T follicular helper cell (primary cell): ENCODE measurements at places on chromosomes 7 and 10.

DNA sequence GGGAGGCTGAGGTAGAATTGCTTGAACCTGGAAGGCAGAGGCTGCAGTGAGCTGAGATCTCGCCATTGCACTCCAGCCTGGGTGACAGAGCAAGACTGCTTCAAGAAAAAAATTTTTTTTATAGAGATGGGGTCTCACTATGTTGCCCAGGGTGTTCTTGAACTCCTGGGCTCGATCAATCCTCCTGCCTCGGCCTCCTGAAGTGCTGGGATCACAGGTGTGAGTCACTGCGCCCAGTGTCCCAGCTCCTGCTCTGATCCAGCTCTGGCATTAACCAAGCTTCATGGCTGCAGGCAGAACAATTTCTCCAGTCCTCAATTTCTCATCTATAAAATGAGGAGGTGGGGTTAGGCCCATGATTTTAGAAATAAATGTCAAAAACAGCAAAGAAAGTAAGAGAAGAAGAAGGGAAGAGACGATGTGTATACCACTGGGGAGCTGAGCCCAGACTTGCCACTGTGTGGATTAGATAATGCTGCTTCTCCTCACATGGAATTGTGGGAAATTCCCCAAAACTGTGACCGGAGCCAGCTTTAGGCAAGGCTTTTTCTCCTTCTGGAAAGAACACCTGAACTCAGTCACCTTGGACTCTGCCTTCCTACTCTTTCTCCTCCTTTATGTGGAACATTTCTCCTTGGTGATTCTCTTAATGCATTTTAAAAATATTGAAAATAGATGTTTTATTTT, 25.5 kb downstream of the IL15RA start:
- no peak for DNase-seq

DNA sequence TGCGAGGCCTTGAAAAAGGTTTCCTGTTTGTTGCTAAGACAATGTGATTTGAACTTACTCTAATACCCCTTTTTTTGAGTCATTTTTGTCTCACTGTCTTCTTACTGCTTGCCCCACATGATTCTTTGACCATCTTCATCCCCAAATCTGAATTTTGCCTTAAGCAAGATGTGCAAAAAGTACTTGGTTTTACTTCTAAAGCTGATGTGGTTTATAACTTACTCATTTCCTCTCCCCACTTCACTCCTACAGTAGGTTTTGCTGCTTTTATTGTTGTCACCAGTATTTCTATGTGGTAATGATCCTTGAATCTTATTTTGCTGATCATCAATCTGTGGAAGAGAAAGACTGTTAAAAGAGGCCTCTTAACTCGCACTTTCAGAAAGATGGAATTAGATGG, 396.4 kb downstream of the SDK1 start:
- no peak for DNase-seq

- no peak for DNase-seq
Measured at GRCh38 chr10:36602374-36602773, 523.0 kb upstream of the ANKRD30A start.

- no peak for DNase-seq
Measured at GRCh38 chr7:78218876-78219275, 420.3 kb downstream of the PHTF2 start.

DNA sequence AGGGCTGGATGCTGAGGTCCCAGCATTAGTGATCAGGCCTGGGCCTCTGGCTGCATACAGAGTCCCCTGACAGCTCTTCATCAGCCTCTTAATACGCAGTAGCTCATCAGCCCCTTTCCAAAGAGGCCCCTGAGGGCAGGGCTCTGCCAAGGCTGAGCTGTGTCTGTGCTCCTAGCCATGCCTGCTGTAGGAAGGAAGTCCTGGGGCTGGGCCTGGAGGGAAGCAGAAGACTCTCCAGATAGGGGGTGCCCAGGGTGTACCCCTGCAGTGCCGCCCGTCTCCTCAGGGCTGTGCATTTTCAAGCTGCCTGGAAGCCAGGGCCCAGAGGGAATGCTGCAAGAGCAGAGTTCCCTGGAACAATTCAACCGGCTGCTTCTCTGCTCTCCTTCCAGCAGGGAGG, 7.3 kb upstream of the RET start:
- DNase-seq = no peak
